ENCODE measurements at places on chromosomes 6 and 20.

- DNase-seq = peak; percentile 43
These were observed 725 bp downstream of the OSER1 start for GRCh38 chr20:44209686-44210405.

GRCh38 chr6:122953766-122954165 is 42.3 kb upstream of the CLVS2 start:
- no peak for DNase-seq

- peak; percentile 47 for DNase-seq
These were observed 363.3 kb upstream of the CDH4 start for GRCh38 chr20:60888771-60889170.

DNA sequence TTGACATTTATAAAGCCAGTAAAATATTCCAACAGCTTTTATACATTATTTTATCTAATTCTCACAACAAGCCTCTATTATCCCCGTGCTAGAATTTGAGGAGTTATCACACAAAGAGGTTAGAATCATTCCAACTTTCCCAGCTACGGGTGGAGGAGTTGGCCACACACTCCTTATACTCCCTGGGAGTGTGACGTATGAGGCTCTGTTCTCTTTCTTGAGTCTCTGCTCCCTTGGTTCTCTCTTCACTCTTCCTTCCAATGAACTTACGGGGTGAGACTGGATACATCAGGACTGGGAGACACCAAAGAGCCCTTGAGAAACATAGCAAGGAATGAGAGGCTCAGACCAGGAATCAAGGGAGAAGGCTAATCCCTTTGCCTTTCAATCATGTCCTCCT is 185.6 kb upstream of the TAB2 start:
- DNase-seq = no peak

DNA sequence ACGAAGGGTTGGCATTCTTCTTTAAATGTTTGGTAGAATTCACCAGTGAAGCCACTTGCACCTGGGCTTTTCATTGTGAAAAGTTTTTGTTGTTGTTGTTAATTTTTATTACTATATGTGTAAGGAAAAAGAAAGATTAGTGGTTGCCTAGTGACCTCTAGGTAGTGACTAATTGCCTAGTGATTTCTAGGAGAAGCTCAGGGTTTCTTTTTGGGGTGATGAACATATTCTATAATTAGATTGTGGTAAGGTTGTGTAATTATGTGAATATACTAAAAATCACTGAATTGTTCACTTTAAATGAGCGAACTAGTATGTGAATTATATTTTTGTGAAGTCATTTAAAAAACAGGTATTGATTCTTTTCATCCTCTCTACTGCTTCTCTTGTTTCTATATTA is 123.8 kb upstream of the TMEM170B start:
- DNase-seq = no peak

GRCh38 chr6:109348226-109348625 is 34.0 kb downstream of the CD164 start:
- DNase-seq = no peak

DNA sequence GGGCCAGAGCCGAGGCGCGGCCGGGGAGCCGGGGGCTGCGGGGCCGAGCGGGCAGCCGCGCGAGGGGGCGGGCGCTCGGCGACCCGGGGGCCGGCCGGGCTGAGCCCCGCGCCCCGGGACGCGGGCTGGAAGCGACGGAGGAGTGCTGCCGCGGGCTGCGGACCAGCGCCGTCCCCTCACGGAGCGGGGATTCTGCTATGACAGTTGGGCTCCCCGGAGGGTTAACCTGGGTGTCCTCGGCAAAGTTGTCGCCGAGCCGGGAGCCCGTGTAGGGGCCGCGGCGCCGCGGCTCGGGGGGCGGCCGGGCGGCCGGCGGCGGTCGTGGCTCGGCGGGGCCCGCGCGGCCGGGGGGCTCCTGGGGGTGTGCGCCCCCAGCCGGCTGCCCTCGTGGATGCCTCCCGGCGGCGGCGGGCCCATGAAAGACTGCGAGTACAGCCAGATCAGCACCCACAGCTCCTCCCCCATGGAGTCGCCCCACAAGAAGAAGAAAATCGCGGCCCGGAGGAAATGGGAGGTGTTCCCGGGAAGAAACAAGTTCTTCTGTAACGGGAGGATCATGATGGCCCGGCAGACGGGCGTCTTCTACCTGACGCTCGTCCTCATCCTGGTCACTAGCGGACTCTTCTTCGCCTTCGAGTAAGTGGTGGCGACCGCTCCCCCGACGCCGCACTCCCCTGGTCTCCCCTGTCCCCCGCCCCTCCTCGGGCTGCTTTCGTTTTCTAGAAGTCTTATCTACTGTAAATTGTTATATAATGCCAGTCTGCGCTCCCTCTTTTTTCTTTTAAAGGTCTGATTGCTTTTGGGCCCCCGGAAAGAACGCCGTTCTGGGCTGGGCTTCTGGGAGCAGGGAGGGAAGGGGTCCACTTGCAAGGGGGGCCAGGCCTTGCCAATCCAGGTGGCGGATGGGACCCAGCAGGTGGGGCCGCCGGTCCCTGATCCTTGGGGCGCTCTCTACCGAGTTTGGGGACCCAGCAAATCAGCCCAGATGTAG is 936 bp downstream of the ZDHHC14 start:
- peak; percentile 31 for DNase-seq

GRCh38 chr6:43977404-43978111 is 149.7 kb downstream of the MRPL14 start:
- DNase-seq = no peak

- DNase-seq = no peak
These were observed 50.8 kb downstream of the CD109 start for GRCh38 chr6:73746787-73747186.

GRCh38 chr6:45690846-45691245 is 313.1 kb upstream of the SUPT3H start:
- no peak for DNase-seq

GRCh38 chr20:10861090-10861489 is 187.3 kb upstream of the JAG1 start:
- no peak for DNase-seq

DNA sequence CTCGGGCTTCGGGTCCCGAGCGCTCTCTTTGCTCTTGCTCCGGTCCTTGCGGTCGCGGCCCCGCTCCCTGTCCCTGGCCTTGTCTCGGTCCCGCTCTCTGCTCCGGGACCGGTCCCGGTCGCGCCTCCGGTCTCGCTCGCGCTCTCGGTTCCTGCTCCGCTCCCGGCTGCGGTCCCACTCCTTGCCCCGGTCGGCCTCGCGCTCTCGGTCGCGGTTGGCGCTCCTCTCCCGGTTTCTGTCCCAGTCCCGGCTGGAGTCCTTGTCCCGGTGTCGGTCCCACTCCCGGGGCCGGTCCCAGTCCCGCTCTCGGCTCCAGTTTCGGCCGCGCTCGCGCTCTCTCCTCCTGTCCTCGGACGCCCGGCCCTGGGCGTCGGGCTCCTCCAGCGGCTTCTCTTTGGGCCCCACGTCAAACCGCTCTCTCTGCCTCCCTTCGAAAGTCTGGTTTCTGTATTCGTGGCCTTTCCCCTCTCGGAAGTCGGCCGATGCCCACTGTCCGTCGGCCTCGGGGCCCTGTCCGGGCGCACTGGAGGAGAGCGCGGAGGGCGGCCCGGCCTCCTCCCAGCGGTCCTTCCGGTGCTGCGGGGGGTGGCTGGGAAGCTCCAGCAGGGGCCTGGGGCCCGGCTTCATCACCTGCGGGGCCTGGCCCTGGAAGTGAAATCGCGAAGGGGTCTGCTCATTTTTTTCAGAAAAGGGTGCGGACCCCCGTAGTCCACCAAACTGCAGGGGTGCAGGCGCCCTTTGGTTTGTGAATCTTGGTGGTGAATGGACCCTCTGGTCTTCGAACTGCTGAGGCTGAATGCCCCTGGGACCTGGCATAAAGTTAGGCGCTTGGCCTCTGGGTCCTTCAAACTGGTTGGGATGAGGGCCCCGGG is 17.9 kb upstream of the TCFL5 start:
- no peak for DNase-seq

DNA sequence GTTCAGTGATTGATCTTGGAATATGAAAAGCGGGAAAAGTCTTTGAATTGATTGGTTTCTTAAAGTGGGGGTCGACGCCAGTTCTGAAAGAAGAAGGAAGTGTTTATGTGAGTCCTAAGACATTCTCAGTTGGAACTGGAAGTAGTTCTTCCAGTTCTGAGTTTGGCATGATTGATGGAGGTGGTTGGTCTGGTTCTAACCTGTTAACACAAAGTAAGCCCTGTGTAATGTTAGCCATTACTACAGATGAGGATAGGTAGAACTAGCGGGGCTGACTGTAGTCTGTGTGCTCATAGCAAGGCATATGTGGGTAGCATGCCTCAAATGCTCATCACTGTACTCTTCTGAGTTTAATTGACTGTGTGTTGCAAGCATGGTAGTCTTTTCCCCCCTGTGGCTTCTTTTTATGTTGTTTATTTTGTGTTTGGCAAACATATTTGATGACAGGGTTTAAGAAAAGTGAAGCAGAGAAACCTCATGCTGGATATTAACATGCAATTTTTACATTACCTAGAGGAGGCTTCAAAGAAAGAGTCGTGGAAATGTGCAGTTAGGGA is 24.9 kb downstream of the CITED2 start:
- no peak for DNase-seq

- no peak for DNase-seq
These were observed 121.2 kb downstream of the INSM1 start for GRCh38 chr20:20489054-20489453.

GRCh38 chr6:144606083-144606482 is 320.9 kb downstream of the UTRN start:
- no peak for DNase-seq

DNA sequence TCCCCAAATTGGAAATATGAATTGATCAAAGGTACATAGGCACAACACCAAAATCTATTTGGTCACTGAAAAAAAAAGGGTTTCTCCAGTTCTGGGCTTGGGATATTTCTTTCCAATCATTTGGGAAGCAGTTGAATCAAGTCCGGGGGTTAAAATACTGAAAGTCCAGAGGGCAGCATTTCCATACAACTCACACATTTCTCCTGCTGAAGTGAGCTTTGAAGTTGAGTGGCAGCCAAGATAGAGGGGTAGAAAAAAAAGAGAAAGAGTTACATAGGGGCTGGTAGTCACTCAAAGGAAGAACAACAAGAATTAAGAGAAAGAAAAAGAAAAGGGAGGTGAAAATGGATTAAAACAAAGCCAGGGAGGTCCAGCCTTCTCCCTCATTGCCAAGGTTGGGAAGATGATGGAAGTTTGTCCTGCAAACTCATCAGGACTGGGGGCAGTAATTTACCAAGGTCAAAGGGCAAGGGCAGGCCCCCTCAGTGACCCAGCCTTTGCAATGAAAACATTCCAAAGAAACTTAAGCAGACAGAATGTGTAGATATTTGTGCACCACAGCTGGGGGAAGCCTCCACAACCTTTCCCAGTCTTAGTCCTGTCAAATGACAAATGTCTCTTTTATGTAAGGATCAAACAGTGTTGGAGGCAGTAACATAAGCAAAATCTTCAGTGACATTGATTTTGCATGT is 525.3 kb upstream of the JARID2 start:
- DNase-seq = no peak

- DNase-seq = no peak
These were observed 27.5 kb upstream of the SIRPA start for GRCh38 chr20:1867495-1868260.

- no peak for DNase-seq
These were observed 25.1 kb downstream of the RSPO4 start for GRCh38 chr20:977021-977420.

DNA sequence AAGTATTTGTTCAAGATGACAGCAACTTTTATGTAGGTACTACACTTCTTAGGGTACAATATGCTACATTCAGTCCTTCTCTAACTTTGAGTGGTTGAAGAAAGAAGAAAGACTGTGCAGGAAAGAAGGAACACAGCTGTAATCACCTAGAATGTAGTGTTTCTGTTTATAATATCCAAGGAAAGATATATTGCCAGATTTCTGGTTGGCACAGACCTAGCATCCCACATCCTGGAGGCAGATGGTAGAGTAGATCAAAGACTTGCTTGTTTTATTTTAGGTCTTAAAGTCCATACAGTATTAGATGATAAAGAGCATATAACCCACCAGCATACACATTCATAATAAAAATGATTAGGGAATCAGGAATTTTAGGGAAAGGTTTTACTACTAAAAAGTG is 13.3 kb upstream of the FABP7 start:
- no peak for DNase-seq

DNA sequence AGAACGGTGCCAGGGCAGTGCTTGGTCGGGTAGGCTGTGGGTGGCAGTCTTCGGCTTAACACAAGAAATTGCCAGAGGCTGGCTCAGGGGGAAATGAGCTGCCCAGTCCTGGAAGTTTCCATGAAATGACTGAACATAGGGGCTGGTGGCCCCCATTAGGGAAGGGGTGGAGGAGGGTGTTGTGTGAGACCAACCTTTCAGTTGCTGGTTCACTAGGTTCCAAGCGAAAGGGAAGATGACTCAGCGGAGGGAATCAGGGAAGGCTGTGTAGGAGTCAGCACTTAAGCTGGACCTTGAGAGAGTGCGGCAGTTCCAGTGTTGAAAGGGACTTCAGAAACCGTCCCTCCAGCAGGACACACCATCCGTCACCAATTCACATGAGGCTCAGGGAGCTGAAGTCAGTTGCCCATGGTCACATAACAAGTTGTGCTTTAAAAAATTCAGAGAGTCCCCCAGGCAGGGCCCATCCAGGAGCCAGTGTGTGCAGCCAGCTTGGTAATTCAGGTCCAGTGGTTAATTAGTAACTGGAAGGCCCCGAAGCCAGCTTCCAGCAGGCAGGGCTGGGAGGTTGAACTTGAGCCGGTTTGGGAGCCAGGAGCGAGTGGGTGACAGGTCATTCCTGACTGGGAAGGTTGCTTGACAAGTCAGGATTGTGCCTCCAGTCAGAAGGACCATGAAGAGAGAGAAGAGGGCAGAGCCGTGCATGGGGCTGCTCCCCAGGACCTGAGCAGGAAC is at the start of gene SGK2:
Gene SGK2, plus strand, starts transcription at position 616 of the 735 bp plus-strand sequence. CDS start 7,469 bp downstream, outside the sequence.
- DNase-seq = peak; percentile 83

GRCh38 chr6:21181866-21182265 is 411.7 kb upstream of the SOX4 start:
- DNase-seq = no peak

DNA sequence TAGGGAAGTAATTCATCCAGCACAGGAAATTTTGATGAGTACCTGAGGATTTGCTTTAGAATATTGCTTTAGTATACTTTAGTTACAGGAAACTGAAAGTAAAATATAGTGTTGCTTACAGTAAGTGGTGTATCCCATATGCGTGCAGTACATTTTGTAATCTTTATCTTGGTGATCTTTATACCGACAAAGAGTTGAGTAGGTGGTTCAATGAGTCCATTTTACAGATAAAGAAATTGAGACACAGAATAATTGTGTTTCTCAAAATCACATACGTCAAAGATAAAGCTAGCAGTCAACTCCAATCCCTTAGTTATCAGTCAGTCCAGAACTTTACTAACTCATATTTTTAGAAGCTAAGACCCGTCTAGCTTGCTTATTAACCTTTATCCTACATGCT is 65.8 kb upstream of the E2F3 start:
- no peak for DNase-seq

DNA sequence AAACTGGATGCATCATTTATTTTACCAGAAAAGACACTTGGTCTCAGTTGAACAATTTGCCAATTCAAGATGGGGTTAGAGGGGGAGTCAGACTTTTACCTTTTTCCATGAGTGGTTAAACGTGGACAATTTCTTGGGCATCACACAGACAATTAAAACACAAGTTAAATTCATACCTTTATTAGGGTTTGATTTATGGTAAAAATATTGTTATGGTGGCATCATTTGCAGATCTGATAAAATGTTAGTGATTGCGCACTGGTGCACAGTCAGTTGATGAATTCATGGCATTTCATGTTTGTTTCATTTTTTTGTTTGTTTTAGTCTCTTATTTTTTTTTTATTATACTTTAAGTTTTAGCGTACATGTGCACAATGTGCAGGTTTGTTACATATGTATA is 399.9 kb downstream of the DOK5 start:
- DNase-seq = no peak

Measured in renal pelvis (tissue), 12 donors.